Stimulated activated CD4-positive, alpha-beta T cell treated with anti-CD3 and anti-CD28 coated beads, Interleukin-1b, Interleukin-23, amount 100 ng/mL, for 1 hour (primary cell): ENCODE measurements at places on chromosomes 16 and 17.

- no peak for DNase-seq
Observed at GRCh38 chr17:27459433-27459832, 3.2 kb downstream of the KSR1 start.

GRCh38 chr17:7348478-7349242 is 3.3 kb upstream of the KCTD11 start:
- DNase-seq = no peak

- no peak for DNase-seq
Observed at GRCh38 chr17:35254107-35254773, 11.4 kb downstream of the SLFN5 start.

DNA sequence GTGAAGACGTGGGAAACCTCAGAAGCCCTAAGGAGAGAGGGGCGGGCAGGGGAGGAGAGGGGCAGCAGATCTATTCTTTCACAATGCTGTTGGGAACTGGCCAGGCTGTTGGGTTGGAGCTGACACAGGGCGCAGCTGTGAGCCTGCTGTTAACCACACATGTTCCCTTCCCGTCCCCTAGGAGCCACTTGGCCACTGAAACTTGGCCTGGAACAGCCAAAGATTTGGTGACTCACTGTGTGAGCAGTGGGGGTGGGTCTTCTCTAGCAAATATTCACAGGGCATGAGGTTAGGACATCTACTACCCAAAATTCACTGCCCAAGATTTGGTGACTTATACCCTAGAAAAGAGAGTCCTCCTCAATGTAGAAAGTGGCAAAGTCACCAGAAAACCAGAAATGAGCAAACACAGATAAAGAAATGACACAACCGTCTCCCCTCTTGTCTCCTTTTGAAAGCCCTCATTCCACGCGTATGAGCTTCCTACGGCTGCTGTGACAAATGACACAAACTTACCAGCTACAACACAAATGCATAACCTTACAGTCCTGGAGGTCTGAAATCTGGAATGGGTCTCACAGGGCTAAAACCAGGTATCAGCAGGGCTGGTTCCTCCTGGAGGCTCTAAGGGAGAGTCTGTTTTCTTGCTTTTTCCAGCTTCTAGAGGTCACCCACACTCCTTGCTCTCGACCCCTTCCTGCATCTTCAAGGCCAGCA is 6.3 kb downstream of the TBC1D16 start:
- no peak for DNase-seq

- no peak for DNase-seq
Observed at GRCh38 chr17:56596691-56597494, 3.4 kb downstream of the NOG start.

DNA sequence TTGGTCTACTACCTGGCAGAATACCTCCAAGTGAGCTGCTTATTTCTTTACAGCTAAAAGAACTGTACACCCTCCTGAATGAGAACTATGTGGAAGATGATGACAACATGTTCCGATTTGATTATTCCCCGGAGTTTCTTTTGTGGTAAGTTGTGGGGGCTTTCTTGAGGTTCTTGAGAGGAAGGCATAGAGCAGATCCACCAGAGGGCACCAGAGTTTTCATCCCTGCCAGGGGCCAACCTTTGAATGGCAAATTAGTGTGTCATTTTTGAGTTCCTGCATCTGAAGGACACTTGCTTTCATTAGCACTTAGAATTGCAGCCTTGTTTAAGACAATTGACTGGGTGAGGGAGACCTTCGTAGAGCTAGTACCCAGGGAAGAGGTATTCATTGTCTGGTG is 35.0 kb downstream of the NMT1 start:
- no peak for DNase-seq

DNA sequence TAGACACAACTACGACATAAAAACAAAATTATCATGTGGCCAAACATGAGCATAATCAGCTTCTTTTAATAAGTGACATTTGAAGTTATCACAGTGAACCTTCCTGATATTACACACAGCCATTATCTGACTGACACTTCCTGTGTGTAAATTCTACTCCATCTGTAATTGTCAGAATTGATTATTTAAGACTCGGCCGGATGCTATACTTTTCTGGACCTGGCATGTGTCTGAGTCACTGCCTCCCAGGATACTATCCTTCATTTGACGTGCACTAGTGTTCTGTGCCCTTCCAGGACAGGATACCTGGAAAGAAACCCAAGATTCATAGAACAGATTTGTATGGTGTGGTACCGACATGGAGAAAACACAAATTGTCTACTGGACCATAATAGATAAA is 242.0 kb downstream of the HS3ST3A1 start:
- no peak for DNase-seq

- DNase-seq = no peak
Observed at GRCh38 chr17:51888816-51889215, 269.7 kb downstream of the CA10 start.

DNA sequence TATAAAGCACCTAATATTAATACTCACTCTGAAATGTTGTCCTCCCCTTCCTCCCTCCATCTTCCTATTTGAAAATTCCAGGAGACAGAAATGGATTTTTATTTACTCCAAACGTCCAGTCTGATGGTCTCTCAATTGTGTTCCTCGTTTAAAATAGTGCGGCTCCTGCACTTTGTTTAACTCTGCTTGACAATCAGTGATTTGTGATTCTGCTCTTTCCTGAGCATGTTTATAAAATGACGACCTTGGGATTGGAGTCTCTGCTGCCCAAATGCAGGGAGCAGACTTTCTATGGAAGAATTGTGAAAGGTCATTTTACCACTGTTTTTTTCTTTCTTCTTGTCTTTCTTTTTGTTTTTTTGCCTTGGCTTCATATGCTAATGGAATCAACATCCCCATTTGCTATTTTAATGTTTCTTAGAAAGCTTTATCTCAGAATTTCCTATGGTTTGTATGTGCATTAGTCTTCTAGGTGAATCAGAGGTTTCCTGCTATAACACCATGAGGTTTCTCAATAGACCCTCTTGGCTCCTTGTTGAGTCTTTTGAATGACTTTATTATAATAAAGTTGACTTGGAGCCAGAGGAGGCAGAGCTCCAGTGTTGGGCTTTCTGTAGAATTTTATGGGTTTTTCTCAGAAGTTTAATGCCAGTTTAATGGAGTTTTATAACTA is 376.5 kb downstream of the CDH11 start:
- no peak for DNase-seq

- no peak for DNase-seq
Observed at GRCh38 chr16:79276501-79276900, 324.0 kb downstream of the MAF start.

DNA sequence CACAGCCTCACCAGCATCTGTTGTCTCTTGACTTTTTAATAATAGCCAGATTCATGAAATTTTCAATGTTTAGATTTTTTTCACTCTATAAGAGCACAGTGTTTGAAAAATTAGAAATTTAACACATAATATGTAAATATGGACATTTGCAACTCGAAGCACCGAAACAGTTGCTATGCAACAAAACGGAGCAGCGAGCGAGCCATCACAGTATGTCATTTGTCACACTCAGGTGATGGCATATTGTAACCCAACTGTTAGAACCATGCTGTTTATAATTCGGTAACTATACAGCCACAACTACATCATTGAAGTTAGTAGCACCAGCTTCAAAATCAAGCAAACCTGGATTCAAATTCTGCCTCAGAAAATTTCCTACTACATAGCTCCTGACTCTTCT is 410.8 kb downstream of the NPIPA8 start:
- DNase-seq = no peak

DNA sequence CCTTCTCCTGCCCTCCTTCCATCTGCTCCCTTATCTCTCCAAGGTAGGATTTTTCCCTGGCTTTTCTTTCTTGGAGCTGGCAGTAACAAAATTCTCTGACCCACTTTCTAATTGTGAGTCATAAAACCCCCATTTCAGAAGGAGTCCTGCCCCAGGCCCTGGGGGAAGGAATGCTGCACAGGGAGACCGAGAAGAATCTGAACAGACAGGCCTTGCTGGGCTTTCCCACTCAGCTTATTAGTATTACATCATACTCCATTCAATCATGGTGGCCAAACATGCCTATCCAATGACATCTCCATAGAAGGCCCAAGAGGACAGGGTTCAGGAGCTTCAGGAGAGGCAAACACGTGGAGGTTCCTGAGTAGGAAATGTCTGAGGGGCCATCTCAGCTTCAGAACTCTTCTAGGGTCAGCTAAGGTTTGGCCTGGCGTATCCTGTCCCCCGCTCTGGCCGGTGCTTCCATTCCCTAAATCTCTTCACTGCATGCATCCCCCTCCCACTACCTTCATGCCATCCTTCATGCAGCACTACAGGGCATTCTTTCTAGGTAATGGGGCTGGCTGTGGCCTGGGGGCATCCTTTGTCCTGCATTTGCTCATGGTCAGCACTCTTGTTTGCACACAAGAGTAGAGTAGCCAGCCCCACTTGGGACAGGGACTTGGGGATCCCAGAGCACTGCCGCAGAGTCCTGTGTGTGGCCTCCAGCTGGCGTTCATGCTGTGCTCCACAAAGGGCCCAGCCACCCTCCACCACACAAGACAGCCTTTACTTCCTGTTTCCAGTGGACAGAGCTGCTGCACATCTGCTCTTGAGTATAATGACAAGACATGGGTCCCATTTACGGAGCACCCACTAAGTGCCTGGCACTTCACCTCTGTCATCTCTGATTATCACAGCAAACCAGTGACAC is 8.2 kb downstream of the SLC6A2 start:
- no peak for DNase-seq

DNA sequence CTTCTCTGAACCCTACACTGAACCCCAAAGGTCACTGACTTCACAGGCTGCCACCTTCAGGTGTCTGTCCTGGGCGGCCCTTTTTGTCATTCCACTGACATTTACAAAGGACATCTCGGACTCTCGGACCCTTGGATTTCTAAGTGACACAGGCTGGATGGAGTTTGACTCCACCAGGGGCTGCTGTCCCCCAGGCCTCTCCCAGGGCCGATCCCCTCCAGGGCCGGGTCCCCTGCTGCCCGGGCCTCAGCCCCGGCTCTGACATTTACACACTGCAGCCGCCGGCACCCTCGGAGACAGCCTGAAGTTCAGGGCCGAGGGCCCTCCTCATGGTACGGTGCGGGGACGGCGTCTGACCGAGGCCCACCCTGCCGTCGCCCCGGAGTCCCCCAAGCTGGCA is 24.1 kb downstream of the CACNA1H start:
- DNase-seq = no peak

DNA sequence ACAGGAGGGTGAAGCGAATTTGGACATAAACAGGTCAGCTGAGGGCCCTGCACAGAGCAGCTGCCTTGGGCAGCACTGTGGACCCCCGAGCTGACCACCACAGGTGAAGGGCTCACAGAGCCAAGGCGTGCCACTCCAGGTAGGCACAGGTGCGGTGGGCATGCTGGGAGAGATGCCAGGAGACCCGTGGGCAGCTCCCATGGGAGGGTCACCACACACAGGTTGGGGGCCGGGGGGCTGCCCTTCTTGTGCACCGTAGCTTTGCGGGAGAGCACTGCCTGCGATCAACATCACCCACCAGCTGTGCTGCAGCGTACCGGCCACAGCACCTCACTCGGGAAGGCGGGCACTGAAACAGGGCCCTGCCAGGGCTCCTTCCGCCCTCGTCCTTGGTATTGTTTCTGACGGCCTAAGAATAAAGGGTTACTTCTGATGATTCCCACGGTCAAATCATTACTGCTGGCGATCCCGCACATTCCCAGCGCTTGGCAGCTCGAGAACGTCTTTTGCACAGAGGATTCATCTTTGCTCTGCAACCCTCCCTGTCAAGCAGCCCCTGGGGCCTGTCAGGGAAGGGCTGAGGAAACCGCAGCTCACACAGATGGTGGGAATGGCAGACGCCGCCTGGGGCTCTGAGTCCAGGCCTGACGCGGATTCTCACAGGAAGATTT is 181.7 kb downstream of the BANP start:
- no peak for DNase-seq

- no peak for DNase-seq
Observed at GRCh38 chr17:4008441-4009185, 44.4 kb upstream of the ATP2A3 start.

GRCh38 chr17:45170280-45170930 is 8.7 kb downstream of the HEXIM2 start:
- no peak for DNase-seq

DNA sequence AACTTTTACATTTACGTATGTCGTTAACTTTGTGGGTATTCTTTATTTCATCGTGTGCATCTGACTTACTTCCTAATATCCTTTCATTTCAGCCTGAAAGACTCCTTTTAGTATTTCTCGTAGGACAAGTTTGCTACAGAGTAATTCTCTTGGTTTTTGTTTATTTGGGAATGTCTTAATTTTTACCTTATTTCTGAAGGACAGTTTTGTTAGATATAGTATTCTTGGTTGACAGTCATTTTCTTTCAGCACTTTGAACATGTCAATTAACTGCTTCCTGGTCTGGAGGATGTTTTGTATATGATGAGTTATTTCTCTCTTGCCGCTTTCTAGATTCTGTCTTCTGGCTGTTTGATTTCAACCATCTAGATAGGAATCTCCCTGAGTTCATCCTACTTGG is 109.2 kb upstream of the NACA2 start:
- DNase-seq = no peak

- no peak for DNase-seq
Observed at GRCh38 chr17:64538508-64539130, 31.8 kb downstream of the CEP95 start.

DNA sequence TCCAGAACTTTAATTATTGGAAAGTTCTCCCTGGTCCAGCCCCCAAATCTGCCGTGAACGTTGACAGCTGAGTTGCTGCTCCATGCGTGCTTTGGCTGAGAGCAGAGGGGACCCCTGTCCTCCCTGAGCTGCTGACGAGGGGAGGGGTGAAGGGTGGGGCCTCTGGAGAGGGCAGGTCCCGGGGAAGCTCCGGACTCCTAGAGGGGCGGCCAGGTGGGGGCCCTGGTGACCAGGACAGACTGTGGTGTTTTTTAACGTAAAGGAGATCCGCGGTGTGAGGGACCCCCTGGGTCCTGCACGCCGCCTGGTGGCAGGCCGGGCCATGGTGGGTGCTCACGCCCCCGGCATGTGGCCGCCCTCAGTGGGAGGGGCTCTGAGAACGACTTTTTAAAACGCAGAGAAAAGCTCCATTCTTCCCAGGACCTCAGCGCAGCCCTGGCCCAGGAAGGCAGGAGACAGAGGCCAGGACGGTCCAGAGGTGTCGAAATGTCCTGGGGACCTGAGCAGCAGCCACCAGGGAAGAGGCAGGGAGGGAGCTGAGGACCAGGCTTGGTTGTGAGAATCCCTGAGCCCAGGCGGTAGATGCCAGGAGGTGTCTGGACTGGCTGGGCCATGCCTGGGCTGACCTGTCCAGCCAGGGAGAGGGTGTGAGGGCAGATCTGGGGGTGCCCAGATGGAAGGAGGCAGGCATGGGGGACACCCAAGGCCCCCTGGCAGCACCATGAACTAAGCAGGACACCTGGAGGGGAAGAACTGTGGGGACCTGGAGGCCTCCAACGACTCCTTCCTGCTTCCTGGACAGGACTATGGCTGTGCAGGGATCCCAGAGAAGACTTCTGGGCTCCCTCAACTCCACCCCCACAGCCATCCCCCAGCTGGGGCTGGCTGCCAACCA is at the start of gene MC1R:
MC1R (plus strand) TSS at position 410 of the 895 bp plus-strand sequence; CDS start at position 807, 397 bp downstream.
- DNase-seq = no peak

GRCh38 chr17:31488264-31488981 is 96.9 kb downstream of the RAB11FIP4 start:
- DNase-seq = no peak
